ENCODE measurements at places on chromosomes 16 and 17. TPM values are rescaled to one million over a fixed set of nuclear protein-coding genes. Genes with fewer than 3 reads are reported as not detected.

DNA sequence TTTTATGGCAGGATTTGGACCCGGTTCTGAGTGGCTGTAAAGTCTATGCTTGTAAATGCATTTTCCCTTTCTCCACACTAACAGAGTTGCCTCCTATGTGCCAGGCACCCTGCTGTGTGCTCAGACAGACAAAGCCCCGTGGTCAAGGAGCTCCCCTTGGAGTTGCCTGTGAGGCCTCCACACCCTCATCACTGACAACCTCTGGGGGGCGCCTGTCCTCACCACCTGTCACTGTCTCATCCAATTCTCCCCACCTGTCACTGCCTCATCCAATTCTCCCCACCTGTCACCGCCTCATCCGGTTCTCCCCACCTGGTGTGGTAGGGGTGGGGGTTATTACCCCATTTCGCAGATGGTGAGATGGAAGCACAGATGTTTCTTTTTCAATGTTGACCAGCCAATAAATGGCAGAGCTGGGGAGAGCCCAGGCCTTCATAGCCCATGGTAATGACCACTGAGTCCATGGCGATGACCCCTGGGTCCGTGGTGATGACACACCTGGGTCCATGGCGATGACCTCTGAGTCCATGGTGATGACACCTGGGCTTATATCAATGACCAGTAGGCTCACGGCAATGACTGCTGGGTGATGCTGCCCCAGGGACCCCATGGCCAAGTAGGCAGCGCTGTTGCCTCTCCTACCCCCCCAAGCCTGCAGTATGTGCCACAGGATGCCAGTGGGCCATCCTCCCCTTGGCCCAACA lies 150.1 kb downstream of the IRF8 start:
- no peak for DNase-seq

The CRYBA1 gene
- total RNA-seq: not detected

DNA sequence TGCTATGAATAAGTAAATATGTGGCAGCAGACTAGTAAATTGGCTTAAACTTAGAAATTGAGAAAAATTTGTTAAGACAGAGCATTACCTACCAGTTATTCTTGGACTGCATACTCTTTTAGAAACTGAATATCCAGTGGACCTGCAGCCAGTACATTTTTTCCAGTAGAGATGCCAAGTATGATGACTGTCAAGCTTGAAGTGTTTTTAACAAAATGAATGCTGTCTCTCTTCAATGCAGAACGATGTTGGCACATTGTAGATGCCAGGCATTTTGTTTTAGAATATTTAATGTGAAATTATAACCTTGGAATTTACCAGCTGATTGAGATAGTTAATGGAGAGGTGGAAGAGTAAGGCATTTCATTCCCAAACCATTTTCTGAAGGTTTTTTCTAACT lies 52.5 kb downstream of the NFAT5 start:
- DNase-seq: no peak

DNA sequence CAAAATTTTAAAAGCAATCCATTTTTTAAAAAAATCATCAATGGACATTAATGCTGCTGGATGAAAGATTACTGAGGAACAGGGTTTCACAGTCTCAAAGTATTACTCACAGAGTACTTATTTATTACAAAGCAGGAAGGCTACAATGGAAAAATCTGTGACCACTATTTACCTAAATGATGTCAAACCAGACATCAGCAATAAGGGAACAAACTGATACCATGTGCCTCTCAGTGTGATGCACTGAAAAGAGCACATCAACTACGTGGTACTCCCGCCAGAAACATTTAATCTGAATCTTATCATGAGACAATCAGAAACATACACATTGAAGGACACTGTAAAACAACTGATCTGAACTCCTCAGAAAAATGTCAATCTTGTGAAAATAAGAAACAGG lies 124.2 kb downstream of the PARN start:
- no peak for DNase-seq

The C1QTNF8 gene
- total RNA-seq: not detected

- no peak for DNase-seq
These were observed 237 bp downstream of the C1QL1 start for GRCh38 chr17:44967907-44968224.

The SLC7A6 gene
- total RNA-seq: 41.4 TPM

The CACNB1 gene
- total RNA-seq: 24.3 TPM

GRCh38 chr17:33240362-33240761 lies 52.7 kb downstream of the ASIC2 start:
- no peak for DNase-seq

- no peak for DNase-seq
These were observed 1.9 kb downstream of the HS3ST4 start for GRCh38 chr16:25693631-25694030.

DNA sequence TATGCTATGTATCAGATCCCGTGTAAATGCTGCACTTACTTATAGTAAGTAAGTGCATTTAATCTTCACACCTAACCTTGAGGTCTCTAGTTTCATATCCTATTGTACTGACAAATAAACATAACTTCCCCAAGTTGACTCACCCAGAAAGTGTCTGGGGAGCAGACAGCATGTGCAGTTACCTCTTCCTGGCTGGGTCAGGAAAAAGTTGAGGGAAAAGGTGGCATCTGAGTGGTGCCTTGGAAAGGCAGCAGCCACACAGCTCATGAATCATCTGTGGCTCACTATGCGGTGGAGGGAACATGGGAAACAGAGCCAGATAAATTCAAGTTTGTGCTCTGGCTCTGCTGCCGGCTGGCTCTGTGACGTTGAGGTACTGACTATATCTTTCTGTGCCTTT lies 382.0 kb upstream of the DYNLRB2 start:
- no peak for DNase-seq

Measured in mucosa of descending colon (tissue), 3 donors.